ENCODE measurements at places on chromosomes 7 and 10.

DNA sequence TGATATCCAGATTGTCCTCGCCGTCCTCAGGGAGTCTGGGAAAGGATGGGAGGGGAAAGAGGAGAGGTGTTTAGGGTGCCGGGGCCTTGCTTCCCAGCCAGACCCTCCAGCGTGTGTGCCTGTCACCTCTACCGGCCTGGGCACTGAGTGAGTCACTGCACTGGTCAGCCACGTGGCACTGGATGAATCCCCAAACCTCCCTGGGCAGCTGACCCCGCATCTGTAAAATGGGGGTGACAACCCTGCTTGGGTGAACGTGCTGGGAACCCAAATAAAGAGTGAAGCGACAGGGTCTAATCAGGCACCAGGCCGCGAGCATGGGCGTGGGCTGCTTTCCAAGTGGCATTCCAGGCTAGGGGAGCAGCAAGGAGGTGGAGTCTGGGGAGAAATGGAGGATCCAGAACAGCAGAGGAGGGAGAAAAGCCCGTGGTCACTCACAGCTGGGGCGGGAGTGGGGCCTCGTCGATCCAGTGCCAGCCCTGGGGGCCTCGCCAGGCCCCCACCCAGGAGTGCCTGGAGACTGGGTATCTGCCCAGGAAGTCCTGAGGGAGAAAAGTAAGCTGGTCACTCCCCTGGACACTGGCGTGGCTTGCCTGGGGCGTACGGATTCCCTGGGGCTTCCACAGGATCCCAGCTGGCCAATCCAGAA is 29.7 kb downstream of the KLRG2 start:
- peak; percentile 57 for DNase-seq

DNA sequence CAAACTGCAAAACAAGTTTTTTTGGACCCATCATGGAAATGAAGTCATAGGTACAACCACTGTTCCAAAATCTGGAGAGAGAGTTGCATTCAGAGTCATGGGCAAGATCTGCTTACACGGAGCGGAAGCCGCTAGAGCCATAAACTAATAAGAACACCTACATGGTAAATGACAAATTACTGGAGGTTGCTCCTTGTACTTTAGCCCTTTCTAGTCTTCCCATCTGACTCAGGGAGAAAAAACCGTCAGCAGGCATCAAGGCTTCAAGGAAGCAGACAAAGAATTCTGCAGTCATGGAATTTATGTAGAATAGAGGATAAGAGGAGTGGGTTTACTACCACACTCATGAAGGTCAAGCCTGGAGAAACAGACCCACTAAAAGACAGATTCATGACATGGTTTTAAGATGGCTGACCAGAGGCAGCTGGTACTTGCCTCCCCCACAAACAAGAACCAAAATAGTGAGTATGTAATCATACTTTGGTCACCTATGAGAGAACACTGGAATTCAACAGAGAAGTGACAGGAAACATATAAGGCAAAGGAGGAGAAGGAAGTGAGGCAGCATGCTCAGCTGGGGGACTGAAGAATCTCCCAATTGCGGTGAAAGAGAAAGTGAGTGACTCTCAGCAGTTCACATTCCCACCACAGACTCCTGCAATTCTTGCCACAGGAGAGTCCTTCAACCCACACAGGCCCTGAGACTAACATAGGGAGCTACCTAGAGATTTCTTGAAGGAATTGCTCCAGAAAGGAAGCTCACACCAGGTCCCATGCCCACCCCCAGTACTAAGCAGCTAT is 42.4 kb upstream of the ASAH2 start:
- DNase-seq: no peak

DNA sequence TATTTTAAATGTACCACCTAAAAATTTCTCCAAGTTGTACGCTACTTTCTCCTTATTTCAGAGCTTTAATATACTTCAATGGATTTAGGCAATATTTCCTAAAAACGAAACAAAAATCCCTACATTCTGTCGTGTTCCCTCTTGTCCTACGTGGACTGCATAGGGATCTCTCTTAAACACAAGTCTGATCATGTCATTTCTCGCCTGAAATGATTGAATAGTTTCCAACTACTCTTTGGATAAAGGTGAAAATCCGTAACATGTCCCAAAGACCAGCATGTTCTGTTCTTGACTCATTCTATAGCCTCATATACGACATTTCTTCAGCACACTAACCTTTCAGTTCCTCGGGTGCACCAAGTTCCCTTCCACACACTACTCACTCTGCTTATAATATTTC is 17.7 kb upstream of the TPK1 start:
- DNase-seq: no peak

DNA sequence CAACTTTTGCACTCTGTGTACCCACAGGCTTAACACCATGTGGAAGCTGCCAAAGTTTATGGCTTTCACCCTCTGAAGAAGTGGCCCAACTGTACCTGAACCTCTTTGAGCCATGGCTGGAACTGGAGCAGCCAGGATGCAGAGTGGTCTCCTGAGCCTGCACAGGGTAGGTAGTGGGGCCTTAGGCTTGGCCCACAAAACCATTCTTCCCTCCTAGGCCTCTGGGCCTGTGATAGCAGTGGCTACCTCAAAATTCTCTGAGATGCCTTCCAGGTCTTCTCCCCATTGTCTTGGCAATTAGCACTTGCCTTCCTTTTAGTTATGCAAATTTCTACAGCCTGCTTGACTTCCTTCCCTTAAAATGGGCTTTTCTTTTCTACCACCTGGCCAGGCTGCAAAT is 19.3 kb upstream of the SPAM1 start:
- DNase-seq: no peak

DNA sequence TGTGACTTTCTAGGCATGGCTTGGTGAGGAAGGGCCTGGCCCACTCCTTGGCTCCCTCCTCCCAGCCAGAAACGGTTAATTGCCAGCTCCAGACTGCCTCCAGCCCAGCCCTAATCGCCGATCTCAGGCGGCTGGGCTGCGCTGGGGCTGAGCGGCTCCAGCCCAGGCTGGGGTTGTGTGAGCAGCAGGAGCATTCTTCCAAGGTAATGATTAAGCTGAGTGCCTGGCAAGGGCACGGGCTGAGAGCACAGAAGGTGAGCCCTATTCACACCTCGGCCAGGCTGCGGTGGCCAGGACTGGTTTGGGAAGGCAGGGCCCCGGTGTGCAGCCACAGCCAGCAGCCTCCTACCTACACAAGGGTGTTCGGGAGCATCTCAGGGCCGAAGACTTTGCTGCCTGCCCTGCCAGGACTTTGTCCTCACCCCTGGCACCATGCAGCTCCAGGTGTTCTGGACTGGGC is at the start of gene TMEM72:
TMEM72 (plus strand) TSS at position 257 of the 460 bp plus-strand sequence; CDS start at position 433, 176 bp downstream.
- peak; percentile 88 for DNase-seq

DNA sequence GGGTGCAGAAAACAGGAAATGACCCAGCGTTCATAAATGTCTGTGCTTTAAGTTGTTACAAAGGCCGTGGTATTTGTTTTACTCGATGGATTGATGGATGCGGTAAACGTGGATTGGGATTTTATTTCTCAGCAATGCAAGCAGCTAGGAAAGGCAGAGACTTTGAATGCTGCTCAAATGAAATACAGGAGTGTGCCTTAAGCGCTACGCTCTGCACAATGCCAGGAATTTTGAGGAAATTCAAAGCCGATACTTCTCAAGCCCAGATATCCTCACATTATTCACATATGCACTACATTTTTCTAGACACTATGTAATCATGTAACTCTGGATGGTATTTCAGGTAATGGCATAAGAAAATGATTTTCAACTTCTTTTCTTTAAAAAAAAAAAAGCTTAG is 514.3 kb upstream of the ADARB2 start:
- no peak for DNase-seq

GRCh38 chr7:33024189-33024757 is 38.3 kb downstream of the NT5C3A start:
- DNase-seq: no peak

- DNase-seq: no peak
Measured at GRCh38 chr10:68192113-68192512, 39.8 kb downstream of the ATOH7 start.

- peak; percentile 88 for DNase-seq
Measured at GRCh38 chr10:103712898-103713498, 142.4 kb downstream of the SH3PXD2A start.

DNA sequence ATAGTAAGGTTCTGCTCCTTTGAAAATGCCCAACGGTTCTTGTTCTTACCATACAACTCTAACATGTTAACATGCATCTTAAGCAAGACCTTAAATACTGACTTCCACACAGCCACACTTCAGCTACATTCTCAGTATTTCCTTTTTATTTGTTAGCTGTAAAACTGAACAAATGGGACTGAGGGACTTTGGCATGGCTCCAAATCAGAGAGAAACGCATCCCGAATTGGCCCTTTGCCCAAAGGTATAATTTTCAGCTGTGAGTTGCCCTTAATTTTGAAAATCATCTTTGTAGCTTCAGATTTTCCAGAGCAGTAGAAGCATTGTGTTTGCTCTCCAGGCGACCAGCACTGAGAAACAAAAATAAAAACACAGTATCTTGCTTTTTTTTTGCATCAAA is 56.4 kb downstream of the NEUROD6 start:
- no peak for DNase-seq

GRCh38 chr7:155796381-155797261 is 15.6 kb downstream of the SHH start:
- peak; percentile 97 for DNase-seq

GRCh38 chr10:93081318-93081717 is 7.6 kb downstream of the CYP26A1 start:
- peak; percentile 14 for DNase-seq

DNA sequence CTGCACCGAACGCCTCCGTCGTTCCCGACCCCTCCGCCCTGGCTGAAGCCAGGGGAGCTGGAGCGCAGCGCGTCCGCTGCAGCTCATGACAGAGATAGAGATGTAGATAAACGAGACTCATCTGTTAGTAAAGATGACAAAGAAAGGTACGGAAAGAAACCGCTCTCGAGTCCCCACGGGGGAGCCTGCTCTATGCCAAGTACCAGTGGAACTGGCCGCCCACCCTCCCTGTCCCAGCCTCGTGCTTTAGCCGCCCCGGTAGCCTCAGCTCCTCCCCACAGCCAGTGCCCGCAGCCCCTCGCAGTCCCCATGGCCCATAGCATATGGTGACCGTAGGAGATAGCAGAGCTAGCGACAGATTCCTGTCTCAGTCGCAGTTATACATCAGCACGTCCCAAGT is 344.7 kb upstream of the GALNT17 start:
- no peak for DNase-seq

- DNase-seq: peak; percentile 44
Measured at GRCh38 chr10:86956848-86957448, 467 bp downstream of the MMRN2 start.

GRCh38 chr7:45070254-45070642 is 18.5 kb downstream of the NACAD start:
- no peak for DNase-seq

GRCh38 chr7:140333686-140334085 is 64.6 kb downstream of the SLC37A3 start:
- DNase-seq: no peak

DNA sequence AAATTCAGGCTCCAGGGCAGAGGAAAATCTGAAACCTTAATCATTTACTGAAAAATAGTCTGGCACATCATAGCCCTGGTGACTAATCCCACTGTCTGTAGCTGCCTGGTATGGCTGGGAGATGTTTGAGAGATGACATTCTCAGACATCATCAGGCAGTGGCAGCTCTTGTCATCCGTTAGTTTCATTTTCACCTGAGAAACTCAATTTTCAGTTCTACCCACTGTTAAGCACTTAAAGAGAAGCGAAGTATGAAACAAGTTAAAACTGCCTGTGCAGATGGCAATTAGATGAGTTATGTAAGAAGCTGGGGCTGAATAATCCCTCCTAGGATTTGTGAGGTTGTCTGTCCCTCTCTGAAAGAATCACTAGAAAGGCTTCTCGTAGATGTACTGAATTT is 150.2 kb downstream of the NSUN6 start:
- DNase-seq: no peak

GRCh38 chr10:68406111-68406814 is 814 bp downstream of the RUFY2 start:
- peak; percentile 86 for DNase-seq

DNA sequence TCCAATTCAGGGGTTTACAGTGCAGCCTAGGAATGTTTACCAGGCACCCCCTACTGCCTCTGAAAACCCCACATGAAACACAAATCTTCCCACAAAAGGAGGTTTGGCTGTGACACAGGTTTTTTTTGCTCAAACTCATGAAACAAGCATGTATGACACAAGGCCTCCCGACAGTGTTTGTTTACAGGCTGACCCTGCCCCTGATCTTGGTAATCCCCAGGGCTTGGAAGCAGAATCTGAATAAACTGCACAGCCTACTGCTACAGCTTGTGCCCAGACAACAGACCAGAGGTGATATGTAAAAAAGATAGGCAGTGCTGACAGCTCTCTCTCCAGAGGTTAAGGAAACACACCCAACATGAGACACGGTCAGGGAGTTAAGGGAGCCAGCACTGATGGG is 184.2 kb downstream of the KMT2E start:
- no peak for DNase-seq

DNA sequence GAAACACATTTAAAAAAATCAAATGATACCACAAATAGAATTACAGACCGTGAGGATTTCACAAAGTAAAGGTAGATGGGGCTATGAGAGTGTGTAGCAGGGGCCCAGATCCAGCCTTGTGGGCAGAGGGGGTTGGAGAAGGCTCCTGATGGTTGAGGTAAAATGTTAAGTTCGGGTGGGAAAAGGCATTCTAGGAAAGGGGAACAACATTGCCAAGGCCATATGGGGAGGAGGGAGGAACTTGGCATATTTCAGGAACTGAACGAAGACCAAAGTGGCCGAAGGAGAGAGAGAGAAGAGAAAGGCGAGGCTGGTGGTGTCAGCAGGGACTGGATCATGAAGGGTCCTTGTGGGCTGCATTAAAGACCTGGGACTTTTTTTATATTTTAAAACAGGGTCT is 98.9 kb downstream of the CARD11 start:
- no peak for DNase-seq

GRCh38 chr7:77415476-77415822 is 700 bp downstream of the GSAP start:
- DNase-seq: peak; percentile 71

DNA sequence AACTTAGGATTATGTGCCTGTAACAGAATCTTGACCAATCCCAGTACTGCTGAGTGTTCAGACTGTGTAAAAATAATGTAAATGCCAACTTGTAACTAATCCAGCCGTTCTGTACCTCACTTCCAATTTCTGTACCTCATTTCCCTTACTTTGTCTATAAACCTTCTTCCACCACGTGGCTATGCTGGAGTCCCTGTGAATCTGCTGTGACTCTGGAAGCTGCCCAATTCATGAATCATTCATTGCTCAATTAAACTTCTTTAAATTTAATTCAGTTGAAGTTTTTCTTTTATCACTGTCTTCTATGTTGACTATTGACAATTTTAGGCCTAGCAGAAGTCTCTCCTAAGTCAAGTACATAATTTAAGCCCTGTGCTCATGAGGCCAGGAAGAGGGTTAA is 215.3 kb upstream of the RHOBTB1 start:
- DNase-seq: no peak

- DNase-seq: no peak
Measured at GRCh38 chr7:155277385-155277994, 20.2 kb upstream of the INSIG1 start.

GRCh38 chr7:137619181-137619580 is 227.6 kb downstream of the DGKI start:
- no peak for DNase-seq

- peak; percentile 5 for DNase-seq
Measured at GRCh38 chr7:17530741-17531421, 232.4 kb downstream of the AHR start.

- DNase-seq: peak; percentile 26
Measured at GRCh38 chr10:42981358-42982236, 95.3 kb upstream of the RET start.
